ENCODE measurements at places on chromosomes 1 and 21.
A peak's percentile ranks its signal among the peaks of the same experiment; 100 is the strongest.

DNA sequence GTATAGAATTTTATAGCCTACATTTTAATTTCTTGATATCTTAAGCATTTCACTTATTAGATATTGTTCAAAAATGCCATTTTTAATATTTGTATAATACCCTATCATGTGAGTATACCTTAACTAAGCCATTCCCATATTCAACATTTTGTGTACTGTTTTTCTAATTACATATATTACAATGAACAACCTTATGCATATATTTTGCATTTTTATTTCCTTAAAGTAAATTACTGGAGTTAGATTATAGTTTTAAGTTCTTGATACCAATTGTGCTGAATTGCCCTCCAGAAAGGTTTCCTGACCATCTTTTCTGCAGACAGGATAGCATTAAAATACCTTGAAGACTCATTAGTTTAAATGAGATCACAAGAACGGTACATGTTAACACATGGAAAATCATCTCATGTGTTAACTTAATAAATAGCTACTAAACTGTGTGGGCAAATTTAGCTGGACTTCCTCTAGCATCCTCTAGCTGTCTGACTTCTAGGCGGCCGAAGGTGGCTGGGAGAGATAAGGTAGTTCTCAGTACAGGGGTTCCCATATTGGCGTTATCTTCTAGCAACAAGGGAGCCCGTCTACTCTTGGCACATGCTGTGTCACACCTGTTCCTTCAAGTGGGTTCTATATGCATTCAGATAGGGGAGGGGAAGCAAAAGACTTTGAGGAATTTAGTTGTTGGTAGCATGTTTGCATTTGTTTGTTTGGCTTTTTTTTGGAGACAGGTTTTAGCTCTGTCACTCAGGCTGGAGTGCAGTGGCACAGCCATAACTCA is 8.9 kb downstream of the DCLRE1B start:
- no peak for DNase-seq

- DNase-seq: peak; percentile 6
Observed at GRCh38 chr21:44537930-44538911, 1.8 kb downstream of the KRTAP10-1 start.

DNA sequence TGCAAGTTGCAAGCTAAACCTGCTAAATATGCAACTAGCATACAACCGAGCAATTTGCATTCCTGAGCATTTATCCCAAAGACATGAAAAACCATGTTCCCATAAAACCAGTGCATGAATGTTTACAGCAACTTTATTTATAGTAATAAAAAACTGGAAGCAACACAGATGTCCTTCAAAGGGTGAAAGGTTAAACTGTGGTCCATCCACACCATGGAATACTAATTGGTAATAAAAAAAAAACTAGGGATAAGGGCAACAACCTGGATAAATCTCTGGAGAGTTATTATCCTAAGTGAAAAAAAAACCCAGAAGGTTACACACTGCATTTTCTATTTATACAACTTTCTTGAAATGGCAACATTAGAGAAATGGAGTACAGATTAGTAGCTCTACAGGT is 474.1 kb downstream of the SMYD3 start:
- DNase-seq: no peak

DNA sequence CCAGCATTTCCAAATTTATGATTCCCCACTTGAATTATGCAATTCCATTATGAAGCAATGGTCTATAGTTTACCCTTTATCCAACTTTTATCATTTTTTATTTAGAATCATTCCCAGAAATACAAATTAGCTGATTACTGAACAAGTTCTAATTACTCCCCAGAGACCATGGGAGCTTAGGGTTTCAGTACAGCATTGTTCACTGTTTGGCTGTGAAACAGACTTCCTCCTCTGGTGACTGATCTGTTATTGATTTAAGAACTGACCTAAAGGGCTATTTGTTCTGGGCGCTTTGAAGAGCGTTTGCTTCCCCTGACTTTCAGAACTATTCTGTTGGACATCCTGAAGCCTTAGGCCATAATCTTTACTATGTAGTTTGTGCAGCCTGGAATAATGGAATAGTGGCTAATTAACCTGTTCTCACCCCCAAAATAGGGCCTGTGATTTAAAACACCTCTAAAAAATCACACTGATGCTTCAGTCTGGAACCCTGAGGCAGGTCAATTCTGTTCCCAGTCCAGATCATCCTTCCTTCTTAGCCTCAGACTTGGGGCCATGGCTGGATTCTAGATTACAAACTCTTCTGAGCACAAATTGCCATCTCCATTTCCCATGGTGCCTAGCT is 58.7 kb downstream of the ALG14 start:
- DNase-seq: no peak

GRCh38 chr1:185208626-185209180 is 51.7 kb downstream of the SWT1 start:
- no peak for DNase-seq

GRCh38 chr1:10962483-10962882 is 50.0 kb upstream of the TARDBP start:
- DNase-seq: no peak

- DNase-seq: no peak
Observed at GRCh38 chr1:28241638-28242241, 5.8 kb downstream of the ATP5IF1 start.

DNA sequence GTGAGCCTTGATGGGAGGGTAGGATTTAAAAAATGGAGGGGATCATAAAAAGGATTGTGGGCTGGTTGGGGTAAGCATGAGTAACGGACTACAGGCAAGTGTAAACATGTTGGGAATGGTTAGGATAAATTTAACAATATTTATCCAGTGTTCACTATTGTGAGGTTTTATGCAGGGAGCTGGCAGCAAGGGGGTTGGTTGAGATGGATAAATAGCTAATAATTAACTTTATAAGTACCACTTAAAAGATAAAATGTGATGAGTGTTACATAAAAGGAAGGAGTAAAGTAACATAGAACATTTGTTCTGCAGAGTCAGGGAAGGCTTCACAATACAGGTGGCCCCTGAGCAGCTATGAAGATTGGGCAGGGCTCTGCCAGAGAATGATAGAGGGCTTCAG is 109.0 kb downstream of the NGF start:
- DNase-seq: no peak

DNA sequence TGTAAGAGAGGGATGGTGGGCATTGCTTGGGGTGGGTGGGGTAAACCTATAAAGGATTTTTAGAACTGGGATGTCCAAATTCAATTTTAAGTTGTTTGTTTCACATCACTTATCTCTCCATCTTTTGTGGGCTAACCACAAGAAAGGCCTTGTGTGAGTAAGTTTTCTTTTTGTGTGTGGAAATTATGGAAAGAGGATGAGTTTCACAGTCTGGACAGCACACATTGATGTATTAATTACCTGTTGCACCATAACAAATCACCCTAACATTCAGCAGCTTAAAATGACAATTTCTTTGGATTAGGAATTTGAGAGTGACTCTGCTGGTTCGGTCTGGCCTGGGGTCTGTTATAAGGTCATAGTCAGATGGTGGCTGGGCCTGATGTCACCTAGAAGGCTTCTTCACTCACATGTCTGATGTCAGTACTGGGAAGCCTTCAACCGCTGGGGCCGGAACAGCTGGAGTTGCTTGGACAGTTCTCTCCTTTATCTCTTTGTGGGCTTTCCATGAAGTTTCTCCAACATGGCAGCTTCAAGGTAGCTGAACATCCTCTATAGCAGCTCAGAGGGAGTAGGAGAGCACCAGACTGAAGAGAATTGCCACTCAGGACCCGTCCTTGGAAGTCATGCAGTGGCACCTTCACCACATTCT is 2.0 kb upstream of the COL9A2 start:
- no peak for DNase-seq

- DNase-seq: no peak
Observed at GRCh38 chr1:25906644-25907300, 553 bp upstream of the STMN1 start.

- DNase-seq: no peak
Observed at GRCh38 chr1:220818421-220819173, 31.9 kb downstream of the MTARC1 start.

GRCh38 chr1:9235096-9235459 is 504 bp downstream of the H6PD start:
- DNase-seq: no peak

- DNase-seq: no peak
Observed at GRCh38 chr1:152449661-152450060, 35.6 kb upstream of the CRNN start.

DNA sequence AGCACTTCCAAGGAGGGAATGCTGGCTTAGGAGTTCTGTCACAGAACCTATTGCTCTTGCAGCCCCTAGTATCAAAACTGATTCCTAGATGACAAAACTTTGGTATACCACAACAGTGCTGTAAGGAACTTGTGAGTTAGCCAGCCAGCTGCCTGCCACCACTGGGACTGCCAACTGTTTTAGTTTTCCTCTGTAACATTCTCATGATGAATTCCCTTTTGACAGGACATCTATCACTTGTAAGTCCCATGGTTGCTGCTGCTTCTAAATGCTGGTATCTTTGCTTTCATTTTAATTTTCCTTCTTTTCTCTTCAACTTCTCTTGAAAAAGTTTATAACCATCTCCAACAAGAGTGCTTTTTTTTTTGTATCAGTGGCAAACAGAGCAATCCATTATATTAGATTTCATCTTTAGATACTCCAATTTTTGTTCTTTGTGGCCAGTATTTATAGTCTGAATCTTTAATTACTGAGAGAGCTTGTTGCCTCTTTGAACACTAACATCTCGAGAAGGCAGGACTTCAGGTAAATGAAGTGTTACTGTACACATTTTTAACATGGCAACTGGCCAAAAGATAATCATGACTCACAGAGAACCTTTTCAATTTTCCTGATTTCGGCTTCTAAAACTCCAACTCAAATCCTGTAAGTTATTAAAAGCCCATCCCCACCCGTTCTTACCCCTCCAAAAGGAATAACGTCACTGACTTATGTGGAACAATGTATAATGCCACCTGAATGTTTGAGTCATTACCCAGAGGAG is 19.8 kb downstream of the DBT start:
- DNase-seq: no peak

DNA sequence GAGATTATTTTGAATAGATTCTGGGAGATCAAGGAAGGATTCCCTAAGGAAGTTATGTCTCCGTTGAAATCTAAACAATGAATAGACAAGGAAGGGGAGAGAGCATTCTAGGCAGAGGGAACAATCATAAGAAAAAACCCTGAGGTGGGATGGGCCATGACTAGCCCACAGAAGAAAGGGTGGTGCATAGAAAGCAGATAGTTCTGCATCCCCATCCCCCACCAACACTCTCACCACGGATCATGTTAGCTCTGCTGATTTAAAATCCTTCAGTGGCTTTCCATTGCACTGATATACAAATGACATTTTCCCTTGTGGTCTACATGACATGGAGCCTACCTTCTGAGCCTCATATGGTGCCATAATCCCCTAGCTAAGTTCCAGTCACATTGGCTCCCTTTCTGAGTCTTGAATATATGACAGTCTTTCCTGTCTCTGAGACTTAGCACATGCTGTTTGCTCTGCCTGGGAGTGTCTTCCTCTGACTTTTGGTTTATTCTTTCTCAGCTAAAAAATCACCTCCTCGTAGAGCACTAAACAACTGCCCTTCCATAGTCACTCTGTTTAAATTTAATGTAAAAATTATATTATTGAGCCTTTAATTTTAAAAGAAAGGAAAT is 15.2 kb downstream of the SCMH1 start:
- no peak for DNase-seq

- DNase-seq: no peak
Observed at GRCh38 chr1:76959556-76959955, 92.3 kb downstream of the ST6GALNAC5 start.

DNA sequence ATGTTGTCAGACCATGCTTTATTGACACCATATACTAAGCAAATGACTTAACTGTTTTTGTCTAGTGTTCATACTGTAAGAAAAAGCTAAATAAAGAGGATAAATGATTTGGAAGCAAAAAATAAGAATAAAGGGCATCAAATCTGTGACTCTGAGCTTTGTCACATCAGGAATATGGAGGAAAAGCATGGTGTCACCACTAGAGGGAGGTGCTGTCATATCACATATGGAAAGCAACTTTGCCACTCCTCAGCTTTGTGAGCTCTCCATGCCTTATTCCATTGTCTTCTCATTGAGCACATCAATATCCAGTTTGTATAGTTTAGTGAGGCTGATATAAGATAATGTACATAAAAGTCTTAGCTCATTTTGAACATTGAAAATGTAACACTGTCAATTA is 20.8 kb upstream of the GBP1 start:
- no peak for DNase-seq

GRCh38 chr1:114345930-114346479 is 165.0 kb downstream of the TRIM33 start:
- no peak for DNase-seq

GRCh38 chr1:182910143-182910542 is 42.8 kb downstream of the SHCBP1L start:
- no peak for DNase-seq

- DNase-seq: peak; percentile 92
Observed at GRCh38 chr1:2642560-2643413, 10.0 kb upstream of the MMEL1 start.

DNA sequence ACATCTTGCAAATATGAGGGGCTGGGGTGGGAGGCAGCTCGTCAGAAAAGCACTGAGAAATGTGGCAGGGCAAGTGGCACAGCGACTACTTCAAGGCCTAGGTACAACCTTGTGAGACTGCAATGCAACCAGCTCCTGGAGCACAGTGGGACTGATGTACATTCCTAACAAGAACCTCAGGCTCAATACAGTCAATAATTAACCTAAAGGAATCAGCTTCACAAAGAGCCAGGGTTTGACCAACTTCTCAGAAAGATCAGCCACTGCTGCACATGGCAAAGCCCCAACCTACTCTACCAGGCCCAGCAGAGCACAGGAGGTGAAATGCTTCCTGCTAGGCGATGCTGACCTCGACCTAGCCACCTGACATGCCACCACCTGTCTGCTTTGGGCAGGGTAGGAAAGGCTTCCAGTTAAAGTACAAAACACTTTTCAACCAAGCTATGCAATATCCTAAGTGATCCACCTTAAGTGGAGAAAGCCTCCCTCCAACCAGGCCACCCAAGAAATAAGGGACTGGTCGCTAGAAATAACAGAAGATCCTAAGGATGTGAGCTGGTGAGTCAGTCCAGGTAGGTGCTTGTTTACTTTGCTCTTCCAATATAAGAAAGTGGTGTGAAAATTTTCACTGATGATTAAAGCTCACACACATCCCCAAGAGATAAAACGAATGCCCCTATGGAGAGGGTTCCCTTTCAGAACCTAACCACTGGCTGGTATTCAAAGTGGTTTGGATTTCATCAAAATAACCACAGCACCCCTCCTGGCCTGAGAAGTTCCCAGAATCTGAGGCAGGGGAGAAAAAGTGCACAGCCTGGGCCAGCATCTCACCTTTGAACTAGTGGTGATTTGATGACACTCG is 2.1 kb downstream of the RIPK4 start:
- DNase-seq: no peak

DNA sequence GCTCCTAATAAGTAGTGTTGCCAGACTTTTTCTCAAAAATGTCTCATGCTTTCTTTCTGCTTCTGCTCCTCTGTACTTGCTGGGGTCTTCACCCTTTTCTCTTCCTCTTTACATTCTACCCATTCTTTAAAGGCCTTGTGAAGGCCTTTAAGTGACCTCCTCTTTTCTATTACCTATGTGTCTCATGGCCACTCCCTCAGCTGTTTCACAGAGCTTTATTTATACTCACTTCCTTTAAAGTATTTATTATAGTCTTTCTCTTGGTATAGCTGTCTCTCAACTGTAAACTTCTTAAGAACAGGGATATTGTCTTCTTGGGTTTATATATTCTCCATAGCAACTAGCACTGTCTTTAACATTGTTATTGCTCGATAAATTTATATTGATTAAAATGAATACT is 792 bp downstream of the GOLPH3L start:
- no peak for DNase-seq

GRCh38 chr21:15279482-15279881 is 214.7 kb upstream of the NRIP1 start:
- no peak for DNase-seq

All from activated CD4-positive, alpha-beta T cell treated with anti-CD3 and anti-CD28 coated beads for 1 hour (primary cell).